Activated gamma-delta T cell treated with anti-CD3 and anti-CD28 coated beads, Interleukin-2, amount 50 U/mL, for 16 hours (primary cell): ENCODE measurements at places on chromosomes 7 and 10.

DNA sequence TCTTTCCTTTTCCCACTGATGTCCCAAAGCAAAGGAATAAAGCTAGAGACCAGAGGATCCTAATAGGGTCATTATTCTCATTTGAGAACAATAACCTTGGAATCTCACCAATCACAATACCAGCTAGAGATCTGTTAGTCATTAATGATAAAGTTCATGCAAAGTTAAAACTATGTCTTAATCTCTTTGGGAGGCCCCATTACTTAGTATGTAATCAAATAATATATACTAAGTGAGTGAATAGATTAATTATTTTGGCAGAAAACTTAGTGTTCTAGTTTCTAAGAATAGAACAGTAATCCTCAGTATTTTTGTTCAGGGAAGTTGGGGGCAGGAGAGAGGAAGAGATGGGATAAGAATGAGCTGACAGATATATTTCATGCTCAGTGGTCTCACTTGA lies 227.2 kb downstream of the MTERF1 start:
- no peak for DNase-seq

- no peak for DNase-seq
These were observed 212.1 kb upstream of the PRSS58 start for GRCh38 chr7:142469696-142470543.

DNA sequence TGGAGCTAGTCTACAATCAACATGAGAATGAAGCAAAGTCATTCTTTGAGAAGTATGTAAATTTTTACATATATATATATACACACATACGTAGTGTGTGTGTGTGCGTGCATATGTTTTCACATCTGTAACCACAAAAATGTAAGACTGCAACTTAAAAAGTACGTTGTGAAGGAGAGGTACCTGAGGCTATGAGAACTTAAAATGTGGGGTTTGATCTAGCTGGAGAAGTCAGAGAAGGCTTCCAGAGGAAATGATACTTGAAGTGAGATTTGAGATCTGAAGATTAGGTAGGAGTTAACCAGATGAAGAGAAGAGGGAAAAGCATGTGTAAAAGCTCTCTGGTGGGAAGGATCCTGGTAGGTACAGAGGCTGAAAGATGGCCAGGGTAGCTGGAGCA lies 5.8 kb downstream of the TAF5 start:
- no peak for DNase-seq

GRCh38 chr10:10946801-10947200 lies 70.9 kb upstream of the CELF2 start:
- DNase-seq = no peak

GRCh38 chr10:123043409-123043925 lies 34.7 kb downstream of the ACADSB start:
- DNase-seq = peak; percentile 1

GRCh38 chr10:97291357-97292096 lies 910 bp downstream of the ARHGAP19 start:
- DNase-seq = no peak

- no peak for DNase-seq
These were observed 9.4 kb downstream of the BRAT1 start for GRCh38 chr7:2545746-2546425.

GRCh38 chr7:141679014-141679413 lies 23.0 kb downstream of the DENND11 start:
- no peak for DNase-seq

DNA sequence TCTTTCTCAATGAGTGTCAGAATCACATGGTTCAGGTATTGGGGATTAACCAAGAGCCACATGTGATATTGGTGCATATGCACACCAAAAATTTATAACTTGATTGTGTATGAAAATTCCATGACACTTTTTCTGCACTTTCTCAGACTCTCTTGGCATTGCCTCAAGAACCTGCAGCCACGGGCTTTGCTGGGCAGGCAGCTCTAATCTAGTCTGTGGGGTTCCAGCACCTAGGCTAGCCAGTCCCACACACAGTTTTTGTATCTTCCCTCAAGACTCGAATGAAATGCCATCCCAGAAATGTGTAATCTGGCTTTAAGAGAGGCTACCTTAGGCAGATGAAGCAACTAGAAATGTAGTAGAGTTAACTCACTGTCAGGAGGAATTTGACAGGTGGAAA lies 21.7 kb downstream of the STARD3NL start:
- DNase-seq = no peak
